Neural crest cell (in vitro differentiated cells): ENCODE measurements at places on chromosomes 2 and 18. TPM values are rescaled to one million over a fixed set of nuclear protein-coding genes. Genes with fewer than 3 reads are reported as not detected.

DNA sequence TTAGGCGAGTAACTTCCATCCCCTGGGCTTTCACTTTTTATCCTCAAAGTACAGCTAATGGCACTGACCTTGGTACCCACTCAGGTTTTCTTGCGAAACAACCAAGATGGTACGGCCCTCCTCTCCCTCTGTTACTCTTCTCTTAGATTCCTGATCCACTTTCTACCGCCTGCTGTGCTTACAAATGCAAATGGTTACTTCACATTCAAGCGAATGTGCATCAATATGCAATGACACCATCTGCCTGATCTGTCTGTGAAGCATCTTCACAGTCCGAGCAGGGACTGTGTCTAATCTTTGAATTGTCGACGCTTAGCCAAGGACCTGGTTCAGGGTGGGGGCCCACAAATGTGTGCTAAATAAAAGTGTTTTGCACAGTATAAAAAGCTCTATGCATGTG is 112.2 kb downstream of the TRIB2 start:
- no peaks in the 10 kb centered on the region for H3K27me3 ChIP-seq
- H3K4me1 ChIP-seq: peaks cover 24% of the 10 kb centered on the region
- no peaks in the 10 kb centered on the region for H3K36me3 ChIP-seq
- DNase-seq: no peak
- H3K4me3 ChIP-seq: no peak overlapping the region

DNA sequence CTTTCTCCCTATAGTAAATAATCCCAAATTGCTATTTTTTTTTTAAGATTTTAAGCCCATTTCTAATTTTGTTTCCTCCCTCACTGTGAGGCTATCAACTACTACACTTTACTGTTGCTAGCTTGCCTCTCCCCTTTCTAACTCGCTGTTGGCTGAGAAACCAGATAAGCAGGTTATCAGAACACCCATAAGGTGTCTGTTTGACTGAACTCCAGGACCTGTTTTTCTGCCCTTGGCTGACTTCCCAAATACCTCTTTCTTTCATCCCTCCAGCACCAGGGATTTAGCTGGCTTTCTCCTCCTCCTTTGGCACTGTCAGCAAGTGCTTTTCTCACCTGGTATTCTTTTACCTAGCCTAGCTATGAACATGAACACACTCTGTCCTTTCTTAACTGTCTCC is 11.1 kb downstream of the TRAK2 start:
- no peak overlapping the region for H3K27ac ChIP-seq
- no peaks in the 10 kb centered on the region for H3K27me3 ChIP-seq
- H3K4me1 ChIP-seq: no peaks in the 10 kb centered on the region
- H3K4me3 ChIP-seq: no peak overlapping the region
- DNase-seq: no peak

- no peaks in the 10 kb centered on the region for H3K36me3 ChIP-seq
- no peak overlapping the region for H3K4me3 ChIP-seq
- no peak overlapping the region for H3K27ac ChIP-seq
- H3K27me3 ChIP-seq: no peaks in the 10 kb centered on the region
- H3K4me1 ChIP-seq: peaks cover 9% of the 10 kb centered on the region
These were observed 4.6 kb upstream of the FMNL2 start for GRCh38 chr2:152330235-152330866.

GRCh38 chr2:139374296-139374850 is 594.2 kb upstream of the NXPH2 start:
- no peaks in the 10 kb centered on the region for H3K36me3 ChIP-seq
- H3K27ac ChIP-seq: no peak overlapping the region
- no peaks in the 10 kb centered on the region for H3K4me1 ChIP-seq
- H3K4me3 ChIP-seq: no peak overlapping the region
- H3K27me3 ChIP-seq: no peaks in the 10 kb centered on the region
- no peak for DNase-seq

DNA sequence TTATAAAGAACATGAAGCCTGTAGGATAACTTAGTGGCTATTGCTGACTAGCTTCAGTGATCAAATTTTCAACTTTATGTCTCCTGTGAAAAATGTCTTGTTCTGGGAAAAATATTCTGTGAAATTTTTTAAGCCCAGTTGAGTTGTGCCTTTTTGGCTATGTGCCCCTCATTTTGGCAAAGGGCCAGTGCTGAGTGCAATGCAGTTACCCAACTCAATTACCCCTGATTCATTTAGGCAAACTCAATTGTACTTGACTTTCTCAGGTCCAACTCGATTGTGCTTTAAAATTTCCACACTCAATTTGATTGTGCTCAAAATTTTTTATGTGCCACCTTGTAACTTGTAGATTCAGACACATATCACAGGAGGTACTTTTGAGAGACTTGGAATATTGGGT is 548.8 kb upstream of the NRP2 start:
- no peak overlapping the region for H3K27ac ChIP-seq
- peaks cover 16% of the 10 kb centered on the region for H3K36me3 ChIP-seq
- H3K4me3 ChIP-seq: no peak overlapping the region
- DNase-seq: no peak

DNA sequence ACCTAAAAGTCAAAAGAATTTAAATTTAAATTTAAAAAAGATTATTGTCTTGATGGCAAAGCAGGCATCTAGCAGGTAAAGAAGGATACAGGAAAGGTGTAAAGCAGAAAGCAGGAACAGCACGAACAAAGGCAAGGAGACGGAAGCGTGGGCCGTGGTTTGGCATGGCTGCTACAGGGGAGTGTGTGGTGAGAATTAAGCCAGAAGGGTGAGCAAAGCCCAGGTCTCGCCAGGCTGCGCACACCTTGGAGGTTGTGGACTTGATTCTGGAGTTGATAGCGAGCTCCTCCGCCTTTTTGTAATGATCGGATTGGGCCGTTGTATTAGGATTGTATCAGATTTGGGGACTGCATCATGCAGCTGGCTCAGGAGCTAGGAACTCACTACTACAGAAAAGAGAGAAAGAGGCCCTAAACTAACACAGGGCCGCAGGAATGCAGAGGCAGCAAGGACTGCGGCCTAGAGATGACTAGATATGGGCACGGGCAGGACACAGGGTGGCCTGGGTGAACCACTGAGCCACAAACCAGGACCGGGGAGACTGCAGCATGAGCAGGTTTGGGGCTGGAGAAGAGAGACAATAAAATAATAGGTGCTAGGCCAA is 71.4 kb upstream of the TMEM247 start:
- H3K4me1 ChIP-seq: no peaks in the 10 kb centered on the region
- no peaks in the 10 kb centered on the region for H3K36me3 ChIP-seq
- H3K27ac ChIP-seq: peak overlapping the region; percentile 59

- DNase-seq: no peak
- H3K27ac ChIP-seq: no peak overlapping the region
- H3K36me3 ChIP-seq: peaks cover 20% of the 10 kb centered on the region
- H3K27me3 ChIP-seq: no peaks in the 10 kb centered on the region
- peaks cover 3% of the 10 kb centered on the region for H3K4me1 ChIP-seq
- no peak overlapping the region for H3K4me3 ChIP-seq
These were observed 16.9 kb downstream of the NBAS start for GRCh38 chr2:15544227-15544626.

Gene AQP12B
- not detected in 2 replicates for total RNA-seq

DNA sequence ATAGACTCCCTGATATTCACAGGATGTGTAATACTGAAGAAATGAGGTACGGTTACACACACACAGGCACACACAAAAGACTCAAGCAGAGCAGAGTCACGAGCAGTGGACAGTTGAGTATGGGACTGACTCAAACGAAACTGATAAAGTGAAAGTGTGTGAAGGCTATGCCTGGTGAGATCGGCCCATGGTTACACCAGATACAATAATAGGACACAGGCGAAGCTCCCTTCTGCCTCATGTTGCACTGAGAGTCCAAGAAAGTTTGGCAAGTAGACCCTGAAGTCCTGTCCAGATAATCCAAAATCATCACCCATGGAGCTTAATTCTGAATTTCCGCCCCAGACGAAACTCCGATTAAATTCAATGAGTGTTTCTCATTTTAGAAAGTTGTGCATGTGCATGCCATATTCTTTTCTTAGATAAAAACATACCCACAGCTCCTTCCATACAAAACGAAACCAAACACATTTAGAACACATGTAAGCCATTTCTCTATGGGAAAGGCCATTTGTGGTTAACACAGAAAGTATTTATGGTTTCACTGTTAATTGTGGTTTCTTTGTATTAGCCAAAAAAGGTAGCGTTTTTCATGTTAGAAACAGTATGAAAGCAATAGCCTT is 567.6 kb downstream of the PLCL1 start:
- H3K36me3 ChIP-seq: no peaks in the 10 kb centered on the region
- H3K27ac ChIP-seq: no peak overlapping the region
- H3K4me1 ChIP-seq: no peaks in the 10 kb centered on the region
- peaks cover 4% of the 10 kb centered on the region for H3K27me3 ChIP-seq

DNA sequence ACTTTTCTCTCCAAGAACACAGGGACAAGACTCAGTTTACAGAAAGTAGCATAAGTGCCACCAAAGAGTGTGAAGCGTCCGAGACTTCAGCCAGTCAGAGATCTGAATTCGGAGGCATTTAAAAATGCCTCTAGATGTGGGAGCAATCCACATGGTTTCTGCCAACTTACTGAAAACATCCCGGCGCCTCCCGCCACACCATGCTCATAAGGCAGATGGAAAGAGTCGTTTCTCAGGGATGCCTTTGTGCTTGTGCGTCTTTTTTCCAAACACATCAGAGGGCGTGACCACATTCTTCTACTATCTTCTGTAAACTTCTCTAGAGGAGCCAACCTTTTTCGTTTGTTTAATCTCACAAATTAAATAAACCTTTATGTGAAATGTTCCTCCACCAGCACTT is 88.7 kb downstream of the NRP2 start:
- no peak for DNase-seq
- H3K27me3 ChIP-seq: no peaks in the 10 kb centered on the region
- H3K4me3 ChIP-seq: no peak overlapping the region
- peaks cover 54% of the 10 kb centered on the region for H3K4me1 ChIP-seq
- H3K36me3 ChIP-seq: peaks cover 9% of the 10 kb centered on the region

DNA sequence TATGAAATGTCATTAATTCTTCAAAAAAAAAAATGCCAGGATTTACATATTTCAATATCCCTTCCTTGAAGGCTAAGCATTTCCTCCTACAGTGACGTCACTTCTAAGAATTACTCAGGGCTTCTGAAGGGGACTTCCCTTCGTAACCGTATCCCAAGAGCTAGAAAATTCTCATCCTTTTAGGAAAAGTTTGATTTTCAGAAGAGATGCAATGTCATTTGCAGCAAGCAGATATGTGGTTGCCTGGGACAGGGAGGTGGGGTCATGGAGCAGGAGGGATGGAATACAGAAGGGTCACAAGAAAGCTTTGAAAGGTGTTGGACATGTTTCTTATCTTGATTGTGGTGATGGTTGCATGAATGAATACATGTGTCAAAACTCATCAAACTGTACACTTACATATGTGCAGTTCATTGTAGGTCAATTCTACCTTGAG is 97.0 kb upstream of the ATL2 start:
- no peak overlapping the region for H3K4me3 ChIP-seq
- H3K27ac ChIP-seq: no peak overlapping the region
- H3K27me3 ChIP-seq: no peaks in the 10 kb centered on the region
- no peak for DNase-seq
- no peaks in the 10 kb centered on the region for H3K36me3 ChIP-seq
- no peaks in the 10 kb centered on the region for H3K4me1 ChIP-seq

Gene STEAP3
- total RNA-seq: 0.73 and 0.77 TPM in 2 replicates
